ENCODE measurements at places on chromosomes 1 and 21.

GRCh38 chr1:152511596-152511995 is 993 bp downstream of the LCE5A start:
- no peak for DNase-seq

DNA sequence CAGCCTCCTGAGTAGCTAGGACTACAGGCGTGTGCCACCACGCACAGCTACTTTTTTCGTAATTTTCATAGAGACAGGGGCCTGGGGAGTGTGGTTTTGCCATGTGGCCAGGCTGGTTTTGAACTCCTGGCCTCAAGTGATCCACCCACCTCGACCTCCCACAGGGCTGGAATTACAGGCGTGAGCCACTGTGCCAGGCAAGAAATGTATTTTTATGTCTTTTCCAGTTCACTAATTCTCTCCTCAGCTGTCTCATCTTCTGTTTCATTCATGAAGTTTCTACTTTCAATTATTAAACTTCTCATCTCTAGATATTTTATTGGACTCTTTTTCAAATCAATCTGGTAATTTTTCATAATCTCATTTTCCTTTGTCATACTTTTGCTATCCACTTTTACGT is 72.1 kb upstream of the DISP3 start:
- no peak for DNase-seq

- DNase-seq = no peak
Observed at GRCh38 chr1:116569776-116570357, 959 bp downstream of the CD58 start.

GRCh38 chr1:24502065-24502708 is 449 bp upstream of the RCAN3 start:
- peak; percentile 94 for DNase-seq

DNA sequence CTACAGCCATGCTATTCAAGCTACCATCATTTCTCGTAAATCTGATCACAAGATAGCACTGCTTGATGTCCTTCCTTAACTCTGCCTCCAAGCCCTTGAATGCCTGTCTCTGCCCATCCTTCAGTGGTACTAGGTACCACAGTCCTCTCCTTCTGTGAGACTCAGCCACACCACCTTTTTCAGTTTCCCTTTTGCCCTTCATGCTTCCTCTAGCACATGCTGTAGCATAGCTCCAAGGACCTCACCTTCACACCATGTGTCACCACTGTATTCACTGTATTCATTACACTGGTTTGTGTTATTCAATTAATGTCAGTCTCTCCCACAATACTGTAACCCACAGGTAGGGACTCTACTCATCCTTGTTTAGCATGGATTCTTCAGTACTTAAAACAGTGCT is 8.0 kb upstream of the TP53BP2 start:
- DNase-seq = no peak

DNA sequence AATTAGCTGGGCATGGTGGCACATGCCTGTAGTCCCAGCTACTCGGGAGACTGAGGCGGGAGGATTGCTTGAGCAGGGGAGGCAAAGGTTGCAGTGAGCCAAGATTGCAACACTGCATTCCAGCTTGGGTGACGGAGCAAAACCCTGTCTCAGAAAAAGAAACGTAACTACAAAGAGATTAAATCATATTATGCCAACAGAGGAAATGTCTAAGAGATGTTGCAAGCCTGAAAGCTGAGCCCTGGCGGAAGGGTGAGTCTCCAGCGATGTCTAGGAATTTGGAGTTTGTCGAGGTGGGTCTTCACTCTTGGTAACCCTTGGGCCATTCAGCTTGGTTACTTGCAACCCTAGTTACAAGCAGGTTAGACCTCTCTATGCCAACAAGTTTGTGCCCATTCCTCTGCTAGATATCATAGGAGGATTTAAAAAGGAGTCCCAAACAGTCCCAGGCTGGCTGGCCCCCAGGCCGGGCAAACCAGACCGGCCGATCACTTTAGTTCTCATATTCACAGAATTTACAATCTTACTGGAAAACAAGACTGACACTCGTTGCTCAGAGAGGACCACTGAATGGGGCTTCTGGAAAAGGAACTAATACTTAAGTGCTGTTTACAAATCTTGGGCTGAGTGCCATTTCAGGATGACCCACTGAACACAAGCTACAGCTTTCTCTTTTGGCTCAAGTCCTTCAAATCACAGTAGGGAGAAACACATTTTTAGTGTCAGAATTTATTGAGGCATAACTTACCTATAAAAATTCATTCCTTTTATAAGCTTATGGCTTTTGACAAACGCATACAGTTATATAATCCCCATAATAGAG is 27.1 kb downstream of the SLC30A1 start:
- DNase-seq = no peak

GRCh38 chr1:162688521-162688920 is 56.3 kb downstream of the DDR2 start:
- no peak for DNase-seq

GRCh38 chr21:44425307-44425894 is 29.9 kb upstream of the LRRC3 start:
- DNase-seq = peak; percentile 89

- DNase-seq = no peak
Observed at GRCh38 chr1:38194472-38194871, 147.9 kb upstream of the POU3F1 start.
